GM13977 (cell line): ENCODE measurements at places on chromosomes 1 and 21.

DNA sequence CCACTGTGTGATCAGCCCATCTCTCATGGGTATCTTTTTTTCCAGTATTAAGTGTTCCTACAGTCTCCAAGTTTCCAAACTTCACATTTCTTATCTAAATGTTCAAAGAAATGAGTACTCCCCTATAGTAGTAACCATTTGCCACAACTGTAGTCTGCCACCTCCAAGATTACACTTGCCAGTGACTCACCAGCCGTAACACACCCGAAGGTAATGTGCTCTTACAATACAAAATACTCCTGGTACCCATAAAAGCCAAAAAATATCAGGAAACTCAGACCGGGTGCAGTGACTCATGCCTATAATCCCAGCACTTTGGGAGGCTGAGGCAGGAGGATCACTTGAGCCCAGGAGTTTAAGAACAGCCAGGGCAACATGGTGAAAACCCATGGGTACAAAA lies 20.5 kb upstream of the ZNF496 start:
- no peak for DNase-seq

DNA sequence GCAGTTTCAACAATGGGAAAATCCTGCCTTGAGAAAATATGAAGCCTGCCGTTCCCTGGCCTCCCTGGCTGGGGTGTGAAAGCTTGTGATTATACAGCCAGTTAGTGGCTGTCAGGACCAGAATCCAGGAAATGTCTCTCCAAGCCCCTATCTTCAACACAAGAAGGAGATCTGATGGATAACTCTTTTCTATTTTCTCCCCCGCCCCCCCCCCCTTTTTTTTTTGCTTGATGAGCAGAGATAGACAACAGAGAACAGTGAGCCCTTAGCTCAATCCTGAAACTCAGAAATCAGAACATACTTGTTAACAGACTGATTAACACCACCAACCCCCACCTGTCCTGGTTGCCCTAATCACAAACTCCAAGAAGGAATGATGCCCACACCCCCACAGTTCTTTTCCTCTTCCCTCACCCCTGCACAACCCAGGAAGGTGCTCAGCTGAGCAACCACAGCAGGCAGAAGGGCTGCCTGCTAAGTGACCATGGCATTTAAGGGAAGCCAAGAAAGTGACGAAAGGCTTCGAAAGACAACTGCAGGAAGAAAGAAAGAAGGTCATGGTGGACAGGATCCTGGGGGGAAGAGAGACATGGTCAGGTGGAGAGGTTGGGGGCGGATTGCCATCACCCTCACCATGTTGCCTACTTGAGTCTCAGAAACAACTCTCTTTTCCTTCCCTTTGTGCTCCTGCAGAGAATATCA lies 12.3 kb upstream of the DENND2D start:
- DNase-seq: no peak

GRCh38 chr1:11380500-11380899 lies 98.5 kb upstream of the DISP3 start:
- DNase-seq: no peak

- no peak for DNase-seq
Observed at GRCh38 chr1:95089650-95090287, 17.0 kb upstream of the ALG14 start.

DNA sequence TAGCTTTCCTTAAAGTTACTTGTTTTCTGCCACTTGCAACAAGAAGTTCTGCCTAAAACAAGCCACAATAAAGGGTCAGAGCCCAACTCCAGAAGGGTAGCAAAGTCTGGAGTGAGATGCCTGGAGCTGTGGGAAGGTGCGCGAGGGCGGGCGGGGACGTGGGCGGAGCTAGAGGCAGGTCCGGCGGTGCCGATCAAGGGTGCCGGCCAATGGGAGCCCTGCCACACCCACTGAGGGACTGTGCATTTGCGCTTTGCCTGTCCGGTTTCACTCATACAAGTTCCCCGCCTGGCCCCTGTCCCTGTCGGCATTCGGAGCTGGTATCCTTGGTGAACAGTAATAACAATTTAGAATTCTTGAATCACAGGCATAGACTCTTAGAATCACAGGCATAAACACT lies 732.4 kb downstream of the MATN1 start:
- DNase-seq: no peak

DNA sequence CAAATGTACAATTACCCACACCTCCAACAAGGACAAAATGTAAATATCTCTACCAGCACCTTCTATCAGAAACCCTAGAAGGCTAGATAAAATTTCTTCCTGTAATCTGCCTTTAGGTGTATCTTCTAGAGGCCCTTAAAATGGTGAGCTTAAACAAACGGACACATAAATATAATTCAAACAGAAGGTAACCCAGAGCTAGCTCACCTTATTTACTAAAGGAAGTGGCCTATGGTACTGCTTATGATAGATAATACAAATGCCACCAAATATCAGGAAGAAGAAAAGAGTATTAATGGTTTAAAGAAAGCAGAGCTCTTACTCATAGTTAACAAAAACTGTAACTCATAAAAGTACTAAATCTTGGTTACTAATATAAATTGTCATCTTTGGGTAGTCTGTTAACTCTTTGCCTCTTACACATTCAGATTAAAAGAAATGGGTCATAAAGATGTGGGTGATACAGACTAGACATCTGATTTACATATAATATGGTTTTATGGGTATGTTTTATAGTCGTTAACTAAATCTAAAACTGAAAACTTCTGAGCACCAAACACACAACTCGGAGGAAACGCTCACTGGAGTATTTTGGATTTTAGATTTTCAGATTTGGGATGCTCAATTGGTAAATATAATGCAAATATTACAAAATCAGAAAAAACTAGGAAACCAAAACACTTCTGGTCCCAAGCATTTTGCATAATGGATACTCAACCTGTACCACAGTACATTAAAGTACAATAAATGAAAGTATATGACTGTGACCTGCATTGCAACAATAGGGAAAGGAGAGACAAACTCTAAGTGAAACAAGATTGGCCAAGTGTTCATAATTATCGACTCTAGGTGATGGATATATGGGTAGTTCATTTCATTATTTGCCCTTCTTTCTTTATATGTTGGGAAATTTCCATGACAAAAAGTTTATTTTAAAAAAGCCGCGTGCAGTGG lies 23.2 kb downstream of the TRIT1 start:
- DNase-seq: no peak

- no peak for DNase-seq
Observed at GRCh38 chr1:24226749-24227148, 39.7 kb upstream of the IFNLR1 start.

- DNase-seq: no peak
Observed at GRCh38 chr1:29254346-29254745, 18.0 kb downstream of the PTPRU start.

DNA sequence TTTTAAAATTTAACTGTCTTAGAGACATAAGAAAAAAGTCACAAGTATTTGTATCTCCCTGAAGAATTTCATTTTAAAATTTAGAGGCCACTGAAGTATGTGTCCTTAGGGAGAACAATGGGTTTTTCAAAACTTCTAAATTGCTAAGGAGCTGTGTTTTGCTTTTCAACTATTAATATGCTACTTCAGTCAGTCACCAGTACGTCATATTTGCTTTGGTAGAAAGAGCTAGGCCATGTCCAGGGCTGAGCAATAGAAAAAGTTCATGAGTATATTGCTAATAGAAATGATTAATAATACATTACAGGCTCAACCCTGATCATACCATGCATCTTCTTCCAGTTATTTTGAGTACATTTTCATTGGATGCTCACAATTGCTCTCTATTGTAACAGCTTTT lies 1.7 kb upstream of the SGIP1 start:
- no peak for DNase-seq

GRCh38 chr1:17352419-17352909 lies 19.5 kb upstream of the PADI6 start:
- DNase-seq: no peak

- DNase-seq: no peak
Observed at GRCh38 chr1:231242516-231243198, 1.6 kb downstream of the GNPAT start.

DNA sequence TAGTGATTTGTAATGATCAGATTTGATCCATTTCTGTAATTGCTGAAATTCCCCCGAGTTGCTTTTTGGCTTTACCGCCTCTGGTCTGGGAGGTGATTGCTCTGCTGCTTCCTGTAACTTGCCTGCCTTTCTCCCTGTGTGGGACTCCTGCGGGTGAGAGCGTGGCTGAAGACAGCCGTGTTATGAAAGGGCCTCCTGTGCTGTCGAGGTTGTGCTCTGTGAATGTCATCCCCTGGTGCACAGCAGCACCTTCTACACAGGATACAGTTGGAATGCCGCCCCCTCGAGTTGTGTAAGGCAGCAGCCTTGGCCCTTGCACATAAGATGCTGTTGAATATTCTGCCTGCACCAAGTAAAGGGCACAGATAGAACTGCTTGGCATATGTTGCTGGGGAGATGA lies 5.9 kb downstream of the SOD1 start:
- no peak for DNase-seq

- no peak for DNase-seq
Observed at GRCh38 chr1:206510371-206510770, 3.0 kb downstream of the RASSF5 start.

- no peak for DNase-seq
Observed at GRCh38 chr1:8424539-8425116, 106.7 kb downstream of the SLC45A1 start.

DNA sequence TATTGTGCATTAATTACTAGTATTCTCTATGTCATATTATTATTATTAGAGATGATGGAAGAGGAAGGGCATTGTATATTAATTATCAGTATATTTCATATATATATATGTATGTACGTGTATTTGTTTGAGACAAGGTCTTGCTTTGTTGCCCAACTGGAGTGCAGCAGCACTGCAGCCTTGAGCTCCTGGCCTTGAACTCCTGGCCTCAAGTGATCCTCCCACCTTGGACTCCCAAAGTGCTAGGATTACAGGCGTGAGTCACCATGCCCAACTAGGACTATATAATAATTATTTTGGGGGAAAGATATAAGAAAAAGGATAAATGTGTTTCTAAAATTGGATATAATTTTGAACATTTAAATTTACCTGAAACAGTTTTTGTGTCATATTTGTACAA lies 63.2 kb upstream of the USP24 start:
- no peak for DNase-seq

DNA sequence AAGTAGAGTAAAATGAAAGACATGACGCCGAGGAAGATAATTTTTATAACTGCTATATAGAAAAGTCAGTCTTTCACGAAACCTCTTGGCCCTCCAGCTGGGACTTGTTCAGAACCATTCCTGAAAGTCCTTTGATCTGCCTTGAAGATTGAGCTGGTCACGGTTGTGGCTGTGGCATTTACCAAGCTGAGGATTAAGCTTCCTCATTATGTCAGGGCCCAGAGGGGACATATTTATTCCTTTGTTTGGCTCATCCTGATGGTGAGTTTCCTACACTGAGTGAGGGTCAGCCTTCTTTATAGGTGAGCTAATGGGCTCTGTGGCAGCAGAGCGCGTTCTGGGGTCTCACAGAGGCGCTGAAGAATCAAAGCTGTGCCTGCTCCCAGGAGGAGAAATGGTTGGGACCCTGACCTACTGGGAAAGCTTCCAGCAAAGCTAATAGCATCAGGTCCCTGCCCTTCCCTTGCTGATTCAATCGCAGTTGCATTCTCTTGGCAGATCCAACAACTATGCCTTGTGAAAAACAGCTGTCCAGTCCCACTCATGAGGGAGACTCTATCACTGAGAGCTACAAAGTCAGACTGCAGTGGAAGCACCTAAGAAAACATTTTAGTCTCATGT lies 43.2 kb upstream of the PBX1 start:
- no peak for DNase-seq

DNA sequence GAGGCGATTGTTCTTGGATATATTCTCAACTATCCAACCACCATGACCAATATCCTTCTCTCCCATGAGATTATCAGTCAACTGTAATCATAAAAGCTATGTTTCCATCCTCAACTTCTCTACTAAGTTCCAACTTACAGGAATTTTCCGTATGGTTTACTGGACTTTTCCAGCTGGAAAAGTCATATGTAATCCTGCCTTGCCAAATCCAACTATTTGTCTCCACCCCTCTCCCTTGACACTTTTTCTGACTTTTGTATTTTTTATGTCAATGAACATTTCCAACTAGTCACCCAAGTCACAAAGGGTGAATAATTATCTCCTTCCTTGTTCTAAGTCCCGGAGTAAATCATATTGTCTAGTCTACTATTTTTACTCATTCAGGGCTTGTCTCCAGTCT lies 293.1 kb downstream of the USP25 start:
- no peak for DNase-seq

DNA sequence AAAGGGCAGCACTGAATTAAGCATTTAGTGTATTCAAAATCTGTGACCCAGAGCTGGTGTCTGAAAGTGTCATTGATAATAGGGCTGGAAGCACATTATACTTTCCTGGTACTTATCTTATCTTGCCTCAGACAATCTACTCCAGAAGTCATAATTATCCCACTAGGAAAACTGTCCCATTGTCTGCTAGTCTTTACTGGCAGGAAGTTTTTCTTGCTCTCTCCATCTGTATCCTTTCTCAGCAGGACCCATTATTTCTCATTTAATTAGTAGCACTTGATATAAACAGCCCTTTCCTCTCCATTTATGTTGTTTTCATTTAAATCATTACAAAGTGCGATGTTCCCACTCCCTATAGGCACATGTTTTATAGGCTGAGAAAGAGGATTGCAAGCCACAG lies 36.5 kb upstream of the BARHL2 start:
- no peak for DNase-seq

- no peak for DNase-seq
Observed at GRCh38 chr21:30829659-30830058, at the start of gene KRTAP7-1. Gene KRTAP7-1 (minus strand): TSS chr21:30829759. CDS start chr21:30829698, 61 bp downstream.

GRCh38 chr1:77030401-77031105 lies 163.3 kb downstream of the ST6GALNAC5 start:
- DNase-seq: no peak

DNA sequence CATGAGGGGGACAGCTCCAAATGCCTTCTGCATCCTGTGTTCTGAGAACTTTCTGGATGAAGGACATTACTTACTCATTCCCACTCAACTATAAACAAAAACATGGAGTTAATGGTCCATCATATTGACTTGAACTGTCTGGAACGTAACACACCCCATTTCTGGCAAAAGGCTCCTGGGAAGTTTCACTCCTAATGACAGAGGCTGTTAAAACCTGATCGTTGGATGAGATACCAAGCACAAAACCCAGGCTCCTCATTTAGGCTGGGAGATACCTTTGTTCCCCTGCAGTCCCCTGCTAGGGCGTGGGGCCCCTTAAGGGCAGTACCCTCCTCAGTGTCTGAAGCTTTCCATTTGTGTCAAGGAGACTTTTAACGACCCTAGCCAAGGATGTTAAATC lies 78.9 kb downstream of the RHOU start:
- no peak for DNase-seq

DNA sequence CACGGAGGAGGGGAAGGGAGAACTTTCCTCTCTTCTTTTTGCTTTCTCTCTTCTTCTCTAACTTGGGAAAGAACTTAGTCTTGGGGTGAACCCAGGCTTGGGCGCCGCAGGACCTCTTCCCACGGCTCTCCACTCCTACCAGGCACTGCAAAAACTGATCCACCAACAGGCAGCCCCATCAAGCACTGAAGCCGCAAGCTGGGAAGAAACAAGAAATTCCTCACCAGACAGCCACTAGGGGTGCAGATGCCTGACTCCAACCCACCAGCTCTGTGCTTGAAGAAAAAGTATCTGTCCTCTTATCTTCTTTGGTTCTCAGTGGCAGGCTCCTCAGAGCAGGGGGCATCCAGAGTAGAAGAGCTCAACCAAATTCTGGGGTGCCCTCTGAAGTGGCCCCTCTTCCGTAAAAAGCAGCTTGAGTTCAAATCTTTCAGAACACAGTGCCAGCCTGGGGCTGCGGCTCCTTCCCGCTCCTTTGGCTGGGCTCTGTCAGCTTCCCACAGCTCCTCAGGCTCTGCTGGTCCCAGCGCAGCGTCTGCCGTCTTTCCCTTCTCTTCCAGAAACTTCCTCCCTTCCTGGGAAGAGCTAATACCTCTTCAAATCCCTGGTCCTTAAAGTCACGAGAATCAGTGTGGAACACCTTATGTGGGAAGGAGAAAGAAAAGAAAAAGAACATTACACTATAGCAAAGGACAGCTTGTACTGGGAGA lies 2.4 kb downstream of the SLC41A1 start:
- no peak for DNase-seq
